Stimulated activated CD4-positive, alpha-beta T cell treated with anti-CD3 and anti-CD28 coated beads, Interleukin-12 subunit alpha, Interleukin-12 subunit beta, amount 100 ng/mL, for 4 hours (primary cell): ENCODE measurements at places on chromosomes 1 and 21.

- no peak for DNase-seq
Measured at GRCh38 chr1:158371188-158371953, 17.7 kb downstream of the CD1E start.

DNA sequence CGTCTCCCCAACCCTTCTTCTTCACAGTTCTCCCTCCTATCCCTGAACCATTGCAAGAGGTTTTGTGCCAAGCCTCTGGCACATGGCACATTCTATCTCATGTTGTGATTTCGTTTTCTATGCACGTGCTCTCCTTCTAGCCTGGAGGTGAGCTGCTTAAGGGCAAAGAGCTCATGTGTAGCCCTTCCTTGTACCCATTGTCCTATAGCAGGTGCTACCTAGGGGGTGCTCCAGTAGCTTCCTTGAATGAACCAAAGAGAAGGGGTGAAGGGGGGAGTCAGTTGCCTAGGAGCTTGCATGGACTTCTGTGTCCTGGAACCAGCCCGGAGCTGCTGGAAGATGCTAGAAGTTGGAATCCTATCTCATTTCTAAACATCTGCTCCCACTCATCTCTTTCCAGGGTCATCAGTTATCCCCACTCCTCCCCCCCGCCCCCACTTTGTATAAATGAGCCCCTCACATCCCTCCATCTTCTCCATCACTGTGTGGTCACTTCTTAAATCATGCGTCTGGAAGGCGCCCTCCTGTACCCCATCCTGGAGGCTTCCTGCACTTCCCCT is 535 bp upstream of the DISC1 start:
- DNase-seq = no peak

DNA sequence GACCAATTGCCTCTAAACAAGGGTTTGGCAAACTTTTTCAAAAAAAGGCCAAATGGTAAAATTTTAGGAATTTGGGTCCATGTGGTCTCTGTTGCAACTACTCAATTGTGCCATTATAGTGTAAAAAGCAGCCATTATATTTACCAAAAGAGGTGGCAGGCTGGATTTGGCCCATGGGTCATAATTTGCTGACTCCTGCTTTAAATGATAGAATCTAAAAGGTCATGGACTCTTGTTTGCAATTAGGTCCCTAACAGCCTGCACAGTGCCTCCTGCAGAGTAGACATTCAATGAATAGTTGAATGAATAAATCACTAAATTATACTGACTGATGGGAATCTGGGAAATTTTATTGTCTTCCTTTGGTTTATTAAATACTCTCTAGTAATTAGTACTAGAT is 6.2 kb downstream of the BECN2 start:
- no peak for DNase-seq

DNA sequence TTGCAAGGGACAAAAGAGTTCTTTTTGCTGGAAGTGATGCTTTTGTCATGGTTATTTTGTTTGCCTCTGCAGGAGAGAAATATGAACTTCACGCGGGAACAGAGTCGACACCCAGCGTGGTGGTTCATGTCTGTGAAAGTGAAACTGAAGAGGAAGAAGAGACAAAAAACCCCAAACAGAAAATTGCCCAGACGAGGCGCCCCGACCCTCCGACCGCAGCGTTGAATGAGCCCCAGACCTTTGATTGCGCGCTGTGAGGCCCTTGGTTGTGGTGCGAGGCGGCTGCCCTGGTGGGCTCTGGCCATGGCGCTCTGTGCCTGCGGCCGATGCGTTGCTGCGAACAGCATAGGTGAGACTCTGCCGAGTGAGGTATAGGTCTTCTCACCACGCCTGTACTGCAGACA is 20.9 kb upstream of the NCMAP start:
- DNase-seq = peak; percentile 60

- DNase-seq = no peak
Measured at GRCh38 chr21:42266971-42267556, 48.1 kb downstream of the ABCG1 start.
